Testis (tissue), 5 donors: ENCODE measurements at places on chromosomes 5 and 9. TPM values are rescaled to one million over a fixed set of nuclear protein-coding genes. Genes with fewer than 3 reads are reported as not detected.

MYORG gene
- total RNA-seq = 4.6 TPM

SEMA4D gene
- 53.1 TPM for total RNA-seq

KCNT1 gene
- 5.3 TPM for total RNA-seq

DNA sequence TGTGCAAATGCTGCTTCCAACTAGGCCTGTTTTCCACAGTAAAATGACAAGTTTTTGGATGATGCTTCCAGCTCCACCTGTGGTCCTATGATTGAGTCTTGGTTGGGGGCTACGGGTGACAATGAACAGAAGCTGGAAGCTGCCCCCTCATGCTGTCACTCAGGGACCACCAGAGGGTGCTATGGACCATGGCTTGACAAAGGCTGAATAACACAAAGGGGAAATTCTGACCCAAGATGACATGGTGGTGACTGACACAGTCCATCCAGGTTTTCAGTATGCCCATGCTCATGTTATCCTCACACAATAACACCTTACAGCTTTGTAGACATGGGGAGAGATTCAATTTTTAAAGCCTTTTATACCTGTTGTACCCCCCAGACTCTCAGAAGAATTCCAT is 23.9 kb upstream of the SAP30L start:
- H3K36me3 ChIP-seq = no peaks in the 10 kb centered on the region
- peaks cover 2% of the 10 kb centered on the region for H3K4me1 ChIP-seq
- no peaks in the 10 kb centered on the region for H3K27me3 ChIP-seq
- H3K27ac ChIP-seq = no peak overlapping the region
- no peak for DNase-seq
- no peak overlapping the region for H3K4me3 ChIP-seq

GRCh38 chr9:124221676-124222075 is 36.1 kb upstream of the NEK6 start:
- H3K4me1 ChIP-seq = no peaks in the 10 kb centered on the region
- no peak overlapping the region for H3K4me3 ChIP-seq
- DNase-seq = no peak
- H3K27ac ChIP-seq = no peak overlapping the region

DNA sequence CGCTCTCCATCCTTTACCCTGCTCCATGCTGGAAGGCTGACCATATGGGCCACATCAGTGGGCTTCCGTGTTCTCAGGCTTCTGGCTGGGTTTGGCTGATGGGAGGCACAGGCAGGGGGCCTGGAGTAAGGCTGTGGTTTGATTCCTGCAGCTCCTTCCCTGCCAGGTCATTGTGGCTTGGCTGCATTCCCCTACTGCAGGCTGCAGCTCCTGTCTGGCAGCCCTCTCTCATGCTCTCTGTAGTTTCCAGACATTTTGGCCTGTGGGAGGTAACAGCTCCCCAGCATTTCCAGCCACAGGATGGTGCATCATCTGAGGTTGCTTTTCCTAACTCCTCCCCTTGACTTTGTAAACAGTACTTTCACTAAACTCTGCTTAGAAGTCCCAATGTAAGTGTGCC is 102.0 kb upstream of the PTPN3 start:
- H3K4me3 ChIP-seq = no peak overlapping the region
- no peaks in the 10 kb centered on the region for H3K36me3 ChIP-seq
- no peaks in the 10 kb centered on the region for H3K4me1 ChIP-seq
- DNase-seq = no peak
- H3K27me3 ChIP-seq = no peaks in the 10 kb centered on the region

- no peaks in the 10 kb centered on the region for H3K27me3 ChIP-seq
- no peak overlapping the region for H3K4me3 ChIP-seq
- H3K27ac ChIP-seq = no peak overlapping the region
- H3K36me3 ChIP-seq = no peaks in the 10 kb centered on the region
- no peak for DNase-seq
Observed at GRCh38 chr5:136482206-136482605, 116.9 kb upstream of the TRPC7 start.

GRCh38 chr9:94610181-94610606 is 16.6 kb upstream of the FBP2 start:
- H3K27me3 ChIP-seq = no peaks in the 10 kb centered on the region
- H3K27ac ChIP-seq = no peak overlapping the region
- no peak for DNase-seq
- H3K4me1 ChIP-seq = no peaks in the 10 kb centered on the region
- no peaks in the 10 kb centered on the region for H3K36me3 ChIP-seq

DNA sequence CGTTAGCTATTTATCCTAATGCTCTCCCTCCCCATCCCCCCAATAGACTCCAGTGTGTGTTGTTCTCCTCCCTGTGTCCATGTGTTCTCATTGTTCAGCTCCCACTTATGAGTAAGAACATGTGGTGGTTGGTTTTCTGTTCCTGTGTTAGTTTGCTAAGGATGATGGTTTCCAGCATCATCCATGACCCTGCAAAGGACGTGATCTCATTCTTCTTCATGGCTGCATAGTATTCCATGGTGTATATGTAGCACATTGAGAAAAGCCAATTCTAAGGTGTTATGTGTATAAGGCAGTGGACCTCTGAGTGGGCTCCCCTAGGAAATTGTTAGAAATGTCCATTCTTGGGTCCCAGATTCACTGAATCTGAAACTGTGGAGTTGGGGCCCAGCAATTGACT is 103.1 kb upstream of the MYO10 start:
- H3K27ac ChIP-seq = no peak overlapping the region
- no peaks in the 10 kb centered on the region for H3K4me1 ChIP-seq
- no peak for DNase-seq
- H3K36me3 ChIP-seq = no peaks in the 10 kb centered on the region

GRCh38 chr5:61701877-61702602 is 370.0 kb downstream of the ZSWIM6 start:
- H3K36me3 ChIP-seq = no peaks in the 10 kb centered on the region
- no peaks in the 10 kb centered on the region for H3K4me1 ChIP-seq
- no peak overlapping the region for H3K4me3 ChIP-seq
- no peaks in the 10 kb centered on the region for H3K27me3 ChIP-seq
- no peak overlapping the region for H3K27ac ChIP-seq

- no peak overlapping the region for H3K27ac ChIP-seq
- H3K4me3 ChIP-seq = no peak overlapping the region
- peaks cover 30% of the 10 kb centered on the region for H3K4me1 ChIP-seq
Observed at GRCh38 chr9:690517-691111, 150.9 kb upstream of the DMRT1 start.

GRCh38 chr9:37353791-37354190 is 68.7 kb upstream of the GRHPR start:
- no peak for DNase-seq
- no peaks in the 10 kb centered on the region for H3K27me3 ChIP-seq
- H3K36me3 ChIP-seq = no peaks in the 10 kb centered on the region
- no peak overlapping the region for H3K27ac ChIP-seq

DNA sequence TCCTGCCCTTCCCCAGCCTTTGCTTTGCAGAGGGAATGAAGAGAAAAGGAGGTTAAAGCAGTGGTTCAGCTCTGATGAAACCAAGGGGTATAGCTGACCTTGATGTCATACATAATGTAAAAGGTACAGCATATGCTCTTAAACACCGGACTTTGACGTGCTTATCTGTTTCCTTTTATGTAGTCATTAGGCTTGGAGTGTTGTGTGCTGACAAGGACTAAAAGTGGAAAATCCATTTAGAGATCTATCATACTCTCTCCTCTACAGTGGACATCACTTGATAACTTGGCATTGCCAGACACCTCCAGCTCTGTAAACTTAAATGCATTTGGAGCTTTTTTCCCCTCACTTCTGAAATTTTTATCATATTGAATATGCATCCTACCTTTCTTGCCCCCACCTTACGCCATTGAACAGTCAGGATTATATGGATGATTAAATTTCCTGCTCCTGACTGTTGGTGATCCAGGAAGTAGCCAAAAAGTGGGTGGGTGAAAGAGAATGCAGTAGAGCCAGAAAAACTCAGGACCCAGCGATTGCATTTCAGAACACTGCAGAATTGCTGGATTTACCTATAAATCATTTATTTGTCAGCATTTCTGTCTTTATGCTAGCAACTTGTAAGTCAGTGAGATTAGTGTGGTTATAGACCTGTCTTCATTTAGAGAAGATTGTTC is 4.1 kb downstream of the TNFAIP8 start:
- no peak overlapping the region for H3K27ac ChIP-seq
- H3K4me3 ChIP-seq = no peak overlapping the region
- H3K36me3 ChIP-seq = no peaks in the 10 kb centered on the region
- DNase-seq = no peak
- peaks cover 4% of the 10 kb centered on the region for H3K4me1 ChIP-seq
- no peaks in the 10 kb centered on the region for H3K27me3 ChIP-seq

- H3K27me3 ChIP-seq = no peaks in the 10 kb centered on the region
- H3K36me3 ChIP-seq = no peaks in the 10 kb centered on the region
- DNase-seq = no peak
- H3K4me3 ChIP-seq = no peak overlapping the region
- H3K27ac ChIP-seq = peak overlapping the region; percentile 68
- peaks cover 27% of the 10 kb centered on the region for H3K4me1 ChIP-seq
Observed at GRCh38 chr9:92608241-92608908, 61.6 kb downstream of the IPPK start.

- no peak overlapping the region for H3K27ac ChIP-seq
- H3K4me3 ChIP-seq = no peak overlapping the region
- no peaks in the 10 kb centered on the region for H3K27me3 ChIP-seq
- no peaks in the 10 kb centered on the region for H3K4me1 ChIP-seq
- no peak for DNase-seq
Observed at GRCh38 chr9:104287253-104287878, 193.3 kb downstream of the SMC2 start.

DNA sequence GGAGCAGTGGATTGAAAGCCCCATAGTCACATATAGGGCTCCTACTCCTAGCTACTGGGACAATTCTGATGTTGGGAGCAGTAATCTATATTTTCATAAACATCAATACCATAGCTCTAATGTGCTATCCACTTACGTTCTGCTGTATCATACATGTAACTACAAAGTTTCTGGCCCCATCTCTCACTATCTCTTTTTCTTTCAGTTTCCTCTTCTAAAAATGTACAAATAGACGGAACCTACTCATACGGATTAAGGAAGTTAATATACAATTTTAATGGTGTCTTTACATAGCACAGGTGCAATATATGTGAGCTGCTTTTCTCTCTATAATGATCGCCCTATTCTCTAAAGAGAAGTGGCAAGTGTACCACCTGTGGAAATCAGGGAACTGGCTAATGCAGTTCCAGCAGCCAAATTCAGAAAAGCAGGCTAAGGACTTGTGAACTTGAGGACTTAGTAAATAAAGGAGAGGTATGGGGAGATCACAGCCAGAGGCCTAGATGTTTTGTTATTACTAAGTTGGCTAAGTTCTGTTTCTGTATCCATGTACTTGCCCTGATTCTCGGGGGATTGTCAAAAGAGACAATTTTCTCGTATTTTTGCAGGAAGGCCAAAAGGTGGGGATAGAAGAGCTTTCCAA is 1021.9 kb downstream of the CDH12 start:
- H3K27ac ChIP-seq = no peak overlapping the region
- H3K4me1 ChIP-seq = no peaks in the 10 kb centered on the region
- no peaks in the 10 kb centered on the region for H3K27me3 ChIP-seq
- DNase-seq = no peak

DNA sequence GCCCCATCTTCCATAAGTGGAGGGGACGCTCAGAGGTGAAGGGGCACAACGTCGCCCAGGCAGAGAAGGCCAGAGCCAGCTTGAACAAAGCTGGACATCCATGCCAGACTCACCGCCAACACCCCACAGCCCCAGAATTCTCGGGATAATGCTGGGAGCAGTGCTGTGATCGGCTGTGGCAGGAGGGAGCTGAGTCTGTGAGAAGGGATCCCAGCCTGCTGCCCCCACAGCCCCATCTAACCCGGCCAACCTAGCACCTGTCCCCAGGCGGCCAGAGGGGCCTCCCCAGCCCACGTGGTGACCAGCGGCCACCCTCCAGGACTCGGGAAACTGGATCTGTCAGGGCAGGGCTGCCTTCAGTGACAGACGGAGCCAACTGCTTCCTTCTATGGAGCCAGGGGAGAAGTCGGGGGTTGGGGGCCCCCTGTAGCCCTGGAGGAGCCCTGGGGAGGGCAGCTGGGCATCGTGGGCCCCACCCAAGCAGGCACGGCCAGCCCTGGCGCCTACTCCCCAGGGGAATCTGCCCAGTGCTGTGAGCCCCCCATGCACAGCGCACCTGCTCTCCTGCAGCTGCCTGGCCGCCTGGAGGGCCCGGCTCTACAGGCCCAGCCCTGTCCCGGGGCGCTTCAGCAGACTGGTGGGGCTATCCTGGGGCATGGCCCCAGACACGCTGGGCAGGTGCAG is 6.0 kb downstream of the BRD3 start:
- H3K36me3 ChIP-seq = no peaks in the 10 kb centered on the region
- H3K4me1 ChIP-seq = peaks cover 55% of the 10 kb centered on the region
- DNase-seq = peak; percentile 12
- H3K27me3 ChIP-seq = no peaks in the 10 kb centered on the region
- H3K27ac ChIP-seq = no peak overlapping the region

GRCh38 chr5:14809369-14810155 is 62.0 kb downstream of the ANKH start:
- H3K36me3 ChIP-seq = no peaks in the 10 kb centered on the region
- no peaks in the 10 kb centered on the region for H3K4me1 ChIP-seq
- H3K4me3 ChIP-seq = no peak overlapping the region
- peak; percentile 42 for DNase-seq
- no peak overlapping the region for H3K27ac ChIP-seq
- H3K27me3 ChIP-seq = no peaks in the 10 kb centered on the region

DNA sequence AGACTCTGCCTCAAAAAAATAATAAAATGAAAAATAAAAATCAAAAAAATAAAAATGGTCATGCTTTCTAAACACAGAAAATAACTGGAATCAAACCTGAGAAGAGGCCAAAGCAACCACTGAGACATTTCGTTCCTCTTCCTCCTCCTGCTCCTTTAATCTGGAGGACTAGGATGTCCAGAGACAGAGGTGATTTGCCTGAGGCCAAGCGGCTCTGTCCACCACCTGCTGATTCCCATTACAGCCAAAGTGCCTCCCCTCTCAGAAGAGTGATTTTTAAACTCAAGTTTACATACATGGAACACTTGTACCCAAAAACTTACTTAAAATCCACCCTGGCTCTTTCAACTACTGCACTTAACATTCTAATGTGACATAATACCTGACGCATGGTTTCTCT is 65.6 kb downstream of the TLE1 start:
- no peaks in the 10 kb centered on the region for H3K27me3 ChIP-seq
- no peak for DNase-seq
- H3K27ac ChIP-seq = no peak overlapping the region
- H3K4me1 ChIP-seq = peaks cover 8% of the 10 kb centered on the region

- no peaks in the 10 kb centered on the region for H3K27me3 ChIP-seq
- no peaks in the 10 kb centered on the region for H3K36me3 ChIP-seq
- no peak overlapping the region for H3K4me3 ChIP-seq
- peak overlapping the region; percentile 36 for H3K27ac ChIP-seq
- peaks cover 28% of the 10 kb centered on the region for H3K4me1 ChIP-seq
- peak; percentile 41 for DNase-seq
Observed at GRCh38 chr9:120386390-120387131, 193.4 kb downstream of the CDK5RAP2 start.

- DNase-seq = peak; percentile 65
- no peak overlapping the region for H3K4me3 ChIP-seq
- H3K4me1 ChIP-seq = peaks cover 4% of the 10 kb centered on the region
- H3K36me3 ChIP-seq = no peaks in the 10 kb centered on the region
Observed at GRCh38 chr9:19431361-19432171, 22.8 kb downstream of the ACER2 start.

GRCh38 chr5:14356305-14356704 is 213.2 kb downstream of the TRIO start:
- H3K4me1 ChIP-seq = peaks cover 6% of the 10 kb centered on the region
- no peak overlapping the region for H3K27ac ChIP-seq
- H3K36me3 ChIP-seq = no peaks in the 10 kb centered on the region
- no peak for DNase-seq
- no peaks in the 10 kb centered on the region for H3K27me3 ChIP-seq
